CD4-positive, alpha-beta T cell treated with Interleukin-2 at 100 ng/mL for 4 hours (primary cell): ENCODE measurements at places on chromosomes 4 and X.

- DNase-seq = no peak
Measured at GRCh38 chrX:1422135-1422465, 30.2 kb upstream of the SLC25A6 start.

GRCh38 chr4:172411149-172411548, 597.9 kb downstream of the GALNTL6 start:
- DNase-seq = no peak

DNA sequence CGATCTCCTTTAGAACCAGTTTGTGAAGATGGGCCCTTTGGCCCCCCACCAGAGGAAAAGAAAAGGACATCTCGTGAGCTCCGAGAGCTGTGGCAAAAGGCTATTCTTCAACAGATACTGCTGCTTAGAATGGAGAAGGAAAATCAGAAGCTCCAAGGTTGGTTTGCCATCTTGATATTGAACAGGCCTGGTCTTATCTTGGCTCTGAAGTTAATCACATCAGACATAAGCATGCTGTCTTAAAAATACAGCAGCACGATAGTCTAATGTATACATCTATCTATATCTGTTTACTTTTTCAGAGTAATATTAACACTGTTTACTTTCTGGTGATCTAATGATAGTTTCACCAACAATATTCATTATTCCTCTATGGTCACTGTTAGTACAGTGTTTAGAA, 129.8 kb downstream of the PTTG2 start:
- no peak for DNase-seq

DNA sequence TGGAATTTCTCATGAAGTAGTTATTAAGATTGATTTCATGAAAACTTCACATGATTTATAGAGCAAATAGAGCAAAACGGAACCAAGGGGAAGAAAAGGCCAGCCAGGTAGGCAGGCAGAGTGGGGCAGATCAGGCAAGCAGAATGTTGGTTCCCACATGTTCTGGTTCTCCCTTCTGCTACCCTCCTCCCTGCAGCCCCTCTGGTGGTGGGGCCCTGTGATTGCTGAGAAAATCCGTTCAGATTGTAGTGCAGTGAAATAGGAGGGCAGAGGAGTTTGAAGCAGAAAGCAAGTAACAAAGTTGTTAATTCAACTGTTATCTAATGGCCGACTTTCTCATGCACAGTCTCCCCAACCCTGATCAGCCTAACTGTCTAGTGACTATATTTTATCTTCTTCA, 185.3 kb downstream of the MID1IP1 start:
- DNase-seq = no peak

DNA sequence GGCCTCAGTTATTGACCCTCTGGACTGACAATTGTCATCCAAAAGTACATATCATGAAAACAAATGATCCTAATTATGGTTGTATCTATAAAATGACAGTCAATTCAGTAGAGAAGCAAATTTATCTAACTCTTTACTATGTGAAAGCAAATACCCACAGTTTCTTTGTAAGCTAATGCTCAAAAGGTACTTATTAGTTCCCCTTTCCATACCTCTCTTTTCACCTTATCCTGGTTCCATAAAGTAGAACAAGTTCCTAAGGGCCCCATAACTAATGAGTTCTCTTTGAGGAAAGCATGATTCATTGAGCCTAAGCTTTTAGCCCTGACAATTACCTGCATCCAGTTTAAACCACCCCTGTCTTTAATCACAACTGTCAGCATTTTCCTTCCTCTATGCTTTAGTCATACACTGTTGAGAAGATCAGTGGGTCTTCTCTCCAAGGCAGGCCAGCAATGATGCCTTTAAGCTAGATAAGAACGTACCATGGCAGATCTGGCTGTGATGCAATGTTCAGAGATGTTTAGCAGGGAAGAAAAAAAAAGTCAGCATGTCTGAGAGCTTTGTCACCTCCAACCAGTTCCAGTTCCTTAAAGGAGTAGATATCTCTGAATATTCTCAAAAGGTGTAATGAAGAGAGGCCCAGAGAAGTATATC, 179.7 kb upstream of the RASGEF1B start:
- DNase-seq = no peak

DNA sequence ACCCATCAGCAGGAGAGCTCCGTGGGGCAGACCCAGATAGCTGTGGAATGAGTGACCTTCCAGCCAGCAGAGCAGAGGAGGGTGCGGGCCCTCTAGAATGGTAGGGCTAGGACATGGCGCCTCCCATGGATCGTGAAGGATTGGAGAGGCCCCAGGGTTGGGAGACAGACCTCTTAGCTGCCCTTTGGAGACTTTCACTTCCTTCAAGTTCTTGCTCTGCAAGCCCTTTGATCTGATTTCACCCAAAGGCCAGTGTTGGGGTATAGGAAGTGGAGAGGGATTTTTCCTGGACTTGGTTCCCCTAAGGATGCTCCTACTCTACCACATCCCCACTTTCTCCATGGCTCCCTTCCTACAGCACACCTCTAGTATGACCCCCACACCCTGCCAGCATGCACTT, 3.0 kb downstream of the SASH3 start:
- DNase-seq = no peak

DNA sequence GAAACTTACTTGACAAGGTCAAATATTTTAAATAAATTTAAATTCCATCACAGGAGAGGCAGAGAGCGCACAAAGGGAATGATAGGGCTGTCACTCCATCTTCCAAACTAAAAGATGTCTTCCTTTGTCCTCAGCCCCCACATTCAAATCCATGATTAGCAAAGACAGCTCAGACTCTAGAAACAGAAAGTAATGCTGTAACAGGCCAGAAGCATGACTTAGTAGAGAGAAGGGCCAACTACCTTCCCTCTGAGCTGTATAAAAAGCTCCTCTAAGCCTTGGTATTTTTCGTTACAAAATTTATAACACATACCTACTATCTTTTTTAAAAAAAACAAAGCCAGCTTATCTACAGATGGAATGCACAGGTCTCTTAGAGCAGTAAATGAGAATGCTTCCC, 207.4 kb downstream of the MAPK10 start:
- no peak for DNase-seq

- DNase-seq = no peak
Measured at GRCh38 chrX:100743009-100743607, 11.2 kb upstream of the SYTL4 start.

- no peak for DNase-seq
Measured at GRCh38 chr4:21811565-21811964, 137.0 kb downstream of the KCNIP4 start.

- DNase-seq = no peak
Measured at GRCh38 chrX:154305541-154306205, 10.1 kb downstream of the TKTL1 start.

GRCh38 chr4:176149680-176150355, 45.6 kb downstream of the SPATA4 start:
- DNase-seq = no peak

DNA sequence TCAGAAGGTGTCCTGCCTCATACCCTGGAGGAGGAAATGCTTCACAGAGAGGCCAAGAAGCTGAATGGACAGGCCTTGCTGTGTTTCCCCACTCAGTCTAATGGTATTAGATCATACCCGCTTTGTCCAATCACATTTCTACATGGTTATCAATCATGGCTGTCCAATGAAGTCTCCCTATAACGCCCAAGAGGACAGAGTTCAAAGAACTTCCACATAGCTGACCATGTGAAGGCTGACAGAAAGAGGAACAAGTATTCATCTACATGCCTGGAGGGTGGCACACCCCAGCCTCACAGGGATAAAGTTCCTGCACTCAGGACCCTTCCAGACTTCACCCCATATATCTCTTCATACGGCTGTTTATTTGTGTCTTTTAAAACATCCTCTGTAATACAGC, 123.4 kb downstream of the MANBA start:
- no peak for DNase-seq

DNA sequence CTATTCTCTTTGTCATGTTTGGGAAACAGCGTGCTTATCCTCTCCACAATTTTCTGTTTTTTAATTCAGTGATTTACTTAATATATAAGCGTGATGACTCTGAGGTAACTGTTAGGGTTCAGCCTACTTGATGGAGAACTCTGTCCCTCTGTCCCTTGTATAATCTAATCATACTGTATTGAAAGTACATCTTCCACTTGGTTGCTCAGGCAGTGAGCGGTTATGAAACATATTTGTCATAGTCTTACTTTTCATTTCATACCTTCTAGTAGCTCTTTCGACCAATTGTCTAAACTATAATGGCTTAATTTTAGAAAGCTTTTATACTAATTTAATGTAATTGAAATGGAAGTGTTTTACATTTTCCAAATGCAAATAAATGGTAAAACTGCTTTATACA, 469.0 kb downstream of the TLL1 start:
- no peak for DNase-seq

DNA sequence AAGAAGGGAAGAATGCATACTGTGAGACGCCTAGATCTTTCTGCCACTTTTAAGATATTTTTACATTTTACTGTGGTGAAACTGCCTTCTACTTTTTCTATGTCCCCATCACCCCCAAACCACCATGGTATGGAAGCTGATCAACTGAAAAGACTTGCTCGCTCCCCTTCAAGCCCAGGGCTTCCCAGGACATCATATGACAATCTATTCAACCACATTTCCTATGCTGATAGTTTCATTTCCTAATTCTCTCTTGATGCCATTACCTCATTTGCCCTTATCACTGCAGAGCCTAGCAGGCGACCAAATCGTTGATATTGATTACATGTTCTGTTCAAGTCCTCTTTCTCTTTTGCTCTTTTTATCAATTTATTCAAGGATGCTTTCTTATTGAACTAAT, 40.1 kb upstream of the KLHL34 start:
- no peak for DNase-seq

GRCh38 chr4:166816890-166817289, 417.4 kb downstream of the SPOCK3 start:
- DNase-seq = no peak

- DNase-seq = no peak
Measured at GRCh38 chr4:38371391-38371851, 292.6 kb upstream of the KLF3 start.

DNA sequence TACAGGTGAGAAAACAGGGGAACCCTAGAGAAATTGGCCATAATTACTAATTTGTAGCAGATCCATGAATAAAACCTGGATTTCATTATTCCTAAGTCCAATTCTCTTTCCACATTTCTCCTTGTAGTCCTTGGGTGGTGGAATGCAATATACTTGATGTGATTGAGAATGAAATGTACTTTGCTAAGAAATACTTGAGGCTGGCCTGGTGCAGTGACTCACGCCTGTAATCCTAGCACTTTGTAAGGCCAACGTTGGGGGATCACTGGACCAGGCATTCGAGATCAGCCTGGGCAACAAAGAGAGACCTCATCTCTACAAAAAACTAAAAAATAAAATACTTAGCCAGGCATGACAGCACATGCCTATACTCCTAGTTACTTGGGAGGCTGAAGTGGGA, 15.9 kb downstream of the TMEM184C start:
- DNase-seq = no peak

GRCh38 chrX:48897157-48897624, 377 bp downstream of the TIMM17B start:
- peak; percentile 59 for DNase-seq

GRCh38 chr4:18957716-18958115, 936.2 kb upstream of the LCORL start:
- no peak for DNase-seq

- no peak for DNase-seq
Measured at GRCh38 chr4:18882468-18882867, 860.9 kb upstream of the LCORL start.

GRCh38 chr4:102809190-102809589, 18.2 kb downstream of the UBE2D3 start:
- DNase-seq = no peak

- DNase-seq = no peak
Measured at GRCh38 chr4:118338981-118339765, 13.6 kb downstream of the PRSS12 start.

DNA sequence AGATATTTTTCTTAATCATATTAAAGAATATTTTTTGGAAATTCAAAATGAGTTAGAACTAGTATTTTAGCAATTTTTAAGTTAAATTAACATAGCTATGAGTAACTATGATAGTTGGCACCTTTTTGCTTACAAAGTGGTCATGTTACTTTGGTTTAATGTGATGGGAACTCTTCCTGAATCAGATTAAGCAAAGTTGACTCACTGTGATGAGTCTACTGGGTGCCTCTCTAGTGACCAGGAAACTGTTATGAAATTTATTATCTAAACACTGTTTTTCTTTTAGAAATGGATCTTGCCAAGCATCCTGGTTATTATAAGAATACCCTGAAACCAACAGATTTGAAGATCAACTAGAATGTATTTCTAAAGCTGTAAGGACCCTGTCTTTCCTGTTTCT, 985.8 kb downstream of the TRAM1L1 start:
- no peak for DNase-seq

GRCh38 chr4:9792381-9792780, 10.9 kb downstream of the DRD5 start:
- no peak for DNase-seq

DNA sequence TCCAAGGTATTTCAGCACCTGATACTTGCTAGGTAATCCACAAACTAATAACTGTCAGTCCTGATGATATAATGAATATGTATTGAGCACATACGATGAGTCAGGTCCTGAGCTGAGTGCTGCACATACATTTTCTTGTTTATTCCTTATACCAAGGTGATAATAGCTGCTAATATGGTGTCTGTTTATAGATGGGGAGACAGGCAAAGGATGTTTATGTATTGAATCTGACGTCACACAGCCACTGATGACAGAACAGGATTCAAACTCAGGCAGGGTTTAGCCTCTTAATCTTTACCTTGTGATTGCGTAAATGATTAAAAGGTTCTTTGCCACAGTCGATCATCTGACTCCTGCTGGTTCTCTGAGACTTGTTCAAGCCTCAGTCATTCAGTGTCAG, 609.9 kb upstream of the CPEB2 start:
- no peak for DNase-seq

DNA sequence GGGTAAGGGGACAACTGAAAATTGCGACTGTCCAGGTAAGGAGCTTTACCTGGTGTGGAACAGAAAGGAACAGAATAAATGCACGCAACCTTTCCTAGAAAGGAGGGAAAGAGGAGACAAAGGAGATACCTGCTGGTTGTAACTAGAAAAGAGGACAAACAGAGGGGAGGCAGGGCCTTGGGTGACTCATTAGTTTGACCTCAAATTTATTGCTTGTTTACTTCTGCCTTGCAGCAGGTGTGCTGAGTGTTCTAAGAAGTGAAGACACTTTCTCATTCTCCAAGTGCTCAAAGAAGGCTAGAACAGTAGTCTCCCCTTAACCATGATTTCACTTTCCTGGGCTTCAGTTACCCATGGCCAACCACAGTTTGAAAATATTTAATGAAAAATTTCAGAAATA, 123.1 kb upstream of the BOD1L1 start:
- no peak for DNase-seq

GRCh38 chrX:10781847-10782530, 161.6 kb upstream of the MID1 start:
- no peak for DNase-seq
